Activated gamma-delta T cell (primary cell): ENCODE measurements at places on chromosomes 3 and 15.

DNA sequence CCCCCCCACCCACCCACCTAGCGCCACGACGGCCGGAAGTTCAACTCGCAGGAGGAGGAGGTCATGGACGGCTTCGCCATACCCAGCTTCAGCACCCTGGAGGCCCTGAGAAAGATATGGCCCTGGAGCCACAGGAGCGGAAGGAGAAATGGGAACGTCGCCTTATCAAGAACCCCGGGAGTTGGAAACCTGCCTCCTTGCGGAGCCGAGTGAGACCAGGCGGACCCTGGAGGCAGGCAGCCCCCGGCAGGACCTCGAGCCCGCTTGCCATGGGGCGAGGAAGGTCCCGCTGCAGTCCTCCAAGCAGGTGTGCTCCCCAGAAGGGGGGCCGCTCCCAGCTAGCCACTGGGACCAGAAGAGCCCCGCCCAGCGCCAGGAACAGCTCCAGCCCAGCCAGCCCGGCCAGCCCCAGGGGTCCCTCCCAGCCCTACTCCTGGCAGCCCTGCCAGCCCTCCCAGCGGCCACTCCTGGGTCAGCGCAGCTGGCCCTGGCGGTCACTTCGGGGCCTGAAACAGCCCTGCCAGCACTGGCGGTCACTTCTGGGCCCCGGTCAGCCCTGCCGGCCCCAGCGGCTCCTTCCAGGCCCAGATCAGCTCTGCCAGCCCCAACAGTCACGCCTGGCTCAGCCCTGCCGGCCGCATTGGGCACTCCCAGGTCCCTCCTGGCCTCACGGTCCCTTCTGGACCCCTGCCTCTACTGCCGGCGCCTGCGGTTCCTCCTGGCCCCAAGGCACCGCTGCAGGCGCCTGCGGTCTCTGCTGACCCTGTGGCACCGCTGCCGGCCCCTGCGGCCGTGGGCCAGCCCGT is 10.3 kb upstream of the ROPN1B start:
- no peak for DNase-seq

DNA sequence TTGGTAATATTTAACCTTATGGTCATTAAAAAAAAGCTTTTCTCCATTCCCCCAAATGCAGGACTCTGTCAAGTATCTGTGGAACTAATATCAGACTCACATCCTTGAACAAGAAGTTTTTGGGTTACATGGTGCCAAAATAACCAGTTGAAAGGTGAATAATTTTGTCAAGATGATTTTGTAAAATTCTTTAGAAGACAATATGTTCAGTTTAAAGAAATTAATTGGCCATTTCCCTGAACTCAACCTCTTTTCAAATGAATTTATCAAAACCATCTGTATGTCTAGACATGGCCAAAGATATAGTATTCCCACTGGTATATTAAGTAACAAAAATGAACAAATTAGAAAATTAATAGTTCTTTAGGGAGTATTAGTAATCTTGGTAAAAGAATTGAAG is 280.5 kb downstream of the MBNL1 start:
- DNase-seq, result no peak

GRCh38 chr3:133295944-133296917 is 103.6 kb upstream of the BFSP2 start:
- no peak for DNase-seq

- DNase-seq, result no peak
Measured at GRCh38 chr3:12194669-12195161, 36.0 kb upstream of the TIMP4 start.

GRCh38 chr15:81002009-81002330 is 1.2 kb downstream of the TLNRD1 start:
- DNase-seq, result no peak

GRCh38 chr15:89361451-89362202 is 27.0 kb upstream of the POLG start:
- no peak for DNase-seq

GRCh38 chr15:64430000-64430735 is 30.2 kb upstream of the ZNF609 start:
- DNase-seq, result no peak

GRCh38 chr15:57160823-57161560 is 215.3 kb upstream of the CGNL1 start:
- no peak for DNase-seq

DNA sequence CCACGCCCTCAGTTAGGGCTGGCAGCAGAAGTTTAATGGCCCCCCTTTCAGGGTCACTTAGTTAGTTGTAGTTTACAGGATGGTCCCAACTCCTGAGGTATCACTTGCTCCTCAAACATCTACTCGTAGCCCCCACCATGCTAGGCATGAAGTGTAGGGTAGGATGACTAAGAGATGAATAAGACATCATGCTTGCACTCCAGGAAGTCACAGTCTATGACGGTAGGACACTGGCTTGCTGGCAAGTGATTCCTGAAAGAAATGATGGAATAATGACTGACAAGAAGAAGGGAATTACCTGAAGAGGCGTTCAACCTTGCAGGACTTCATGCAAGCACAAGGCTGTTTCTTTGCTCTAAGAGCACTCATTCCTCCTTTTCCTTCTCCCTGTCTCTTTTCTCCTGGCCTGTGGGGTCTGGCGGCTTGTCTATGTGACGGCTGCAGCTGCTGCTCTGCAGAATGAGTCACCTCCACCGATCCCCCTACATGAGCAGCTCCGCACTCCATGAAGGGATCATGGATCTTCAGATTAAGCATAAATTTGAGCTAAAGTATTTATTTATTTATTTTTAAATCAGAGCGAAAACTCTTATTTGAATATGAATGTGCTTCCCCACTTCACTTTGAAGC is 82.9 kb upstream of the BOC start:
- no peak for DNase-seq

DNA sequence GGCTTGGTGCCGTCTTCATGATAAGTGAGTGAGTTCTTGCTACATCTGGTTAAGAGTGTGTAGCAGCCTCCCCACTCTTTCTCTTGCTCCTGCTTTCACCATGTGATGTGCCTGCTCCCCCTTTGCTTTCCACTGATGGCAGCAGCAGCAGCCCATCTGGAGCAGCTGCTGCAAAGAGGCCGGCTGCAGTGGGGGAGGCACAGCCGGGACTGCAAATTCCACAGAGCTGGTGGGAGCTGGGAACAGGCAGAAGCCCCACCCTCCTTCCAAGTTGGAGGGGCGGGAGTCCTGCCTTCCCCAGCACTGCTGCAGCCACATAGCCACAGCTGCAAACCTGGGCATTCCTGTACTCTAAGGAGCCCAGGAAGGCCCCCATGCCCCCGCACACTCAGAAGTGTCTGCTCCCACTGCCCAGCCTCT is 62.8 kb upstream of the IMPG2 start:
- no peak for DNase-seq

DNA sequence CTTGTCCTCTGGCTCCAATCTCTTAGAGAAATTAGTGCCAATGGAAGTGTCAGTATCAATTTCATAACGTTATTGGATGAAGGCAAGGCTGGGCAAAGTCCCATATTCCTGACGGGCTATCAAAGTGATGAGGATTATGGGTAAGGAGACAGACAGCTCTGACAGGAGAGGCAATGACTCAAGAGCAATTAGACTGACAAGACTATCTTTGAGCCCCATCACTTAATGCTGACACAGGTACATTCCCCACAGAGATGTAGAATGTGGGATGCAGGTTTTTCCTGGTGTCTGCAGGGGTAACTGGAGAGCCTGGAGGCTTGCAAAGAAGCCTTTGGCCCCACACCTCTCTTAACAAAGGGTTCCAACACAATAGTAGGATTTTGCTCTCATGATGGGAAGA is 208.3 kb downstream of the NTRK3 start:
- no peak for DNase-seq

GRCh38 chr15:79736435-79737000 is 160.3 kb downstream of the MTHFS start:
- no peak for DNase-seq

DNA sequence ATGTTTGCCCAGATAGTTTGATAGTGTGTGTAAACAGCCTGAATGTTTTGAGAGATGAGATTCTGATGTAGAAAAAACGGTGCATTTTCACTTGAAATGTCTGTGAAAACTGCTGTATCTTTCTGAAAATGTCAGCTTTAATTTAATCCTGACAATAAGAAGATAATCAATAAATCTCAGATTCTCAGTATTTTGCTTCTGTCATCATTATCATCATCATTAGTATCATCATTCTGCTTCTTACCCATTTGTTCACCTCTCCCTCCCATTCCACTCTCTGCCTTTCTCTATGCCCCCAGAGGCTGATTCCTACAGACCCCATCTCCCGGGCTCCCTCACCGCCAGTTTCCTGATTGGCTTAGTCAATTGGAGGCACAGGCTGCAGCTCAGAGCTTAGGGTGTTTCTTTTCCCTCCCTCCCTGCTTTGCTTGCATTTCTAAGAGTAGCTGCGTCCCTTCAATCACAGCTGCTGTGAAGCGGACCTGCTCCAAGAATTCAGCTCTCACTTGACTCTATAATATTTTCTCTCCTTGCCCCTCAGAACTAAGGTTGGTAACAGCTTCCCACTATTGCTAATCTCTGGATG is 8.2 kb upstream of the SNTN start:
- no peak for DNase-seq

- DNase-seq, result no peak
Measured at GRCh38 chr3:83524901-83525300, 1433.9 kb upstream of the CADM2 start.

DNA sequence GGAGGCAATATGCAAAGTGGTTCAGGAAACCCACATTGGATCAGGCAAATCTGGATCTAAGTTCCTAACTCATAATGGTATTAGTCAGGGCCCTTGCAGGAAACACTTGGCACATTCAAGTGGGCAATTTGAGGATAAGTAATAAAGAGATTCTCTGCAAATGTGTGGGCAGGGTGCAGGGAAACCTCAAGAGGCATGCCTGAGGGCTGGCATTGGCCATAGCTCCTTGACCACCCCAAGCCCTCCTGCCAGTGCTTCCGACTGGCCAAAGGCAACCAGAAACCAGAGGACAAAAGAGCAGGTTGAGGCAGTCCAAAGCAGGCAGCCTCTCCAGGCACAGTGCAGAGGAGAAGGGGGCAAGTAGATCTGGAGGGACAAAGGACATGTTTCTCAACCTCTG is 130.8 kb upstream of the SNTN start:
- no peak for DNase-seq

- no peak for DNase-seq
Measured at GRCh38 chr15:57735891-57736290, 29.4 kb downstream of the POLR2M start.

GRCh38 chr3:112640930-112641801 is at the start of gene CCDC80:
CCDC80 (minus strand) TSS chr3:112641143; CDS start chr3:112639905, 1,238 bp downstream.
- no peak for DNase-seq

DNA sequence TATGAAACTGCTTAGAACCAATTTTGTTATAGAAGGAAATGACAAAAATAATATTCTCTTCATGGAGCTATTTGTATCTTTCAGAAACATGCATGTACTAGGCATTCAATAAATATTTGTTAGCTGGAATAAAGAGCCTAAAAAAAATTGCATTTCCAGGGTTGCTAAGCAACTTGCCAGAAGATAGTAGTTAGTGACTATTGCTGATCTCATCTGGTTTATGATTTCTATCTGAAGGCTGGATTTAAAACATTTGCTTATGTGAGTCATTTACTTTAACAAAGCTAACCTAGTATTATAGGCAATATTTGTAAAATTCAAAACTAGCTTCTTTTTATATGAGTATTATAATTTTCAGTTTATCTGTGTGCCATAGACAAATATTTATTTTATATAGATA is 78.3 kb downstream of the NAALADL2 start:
- DNase-seq, result no peak

DNA sequence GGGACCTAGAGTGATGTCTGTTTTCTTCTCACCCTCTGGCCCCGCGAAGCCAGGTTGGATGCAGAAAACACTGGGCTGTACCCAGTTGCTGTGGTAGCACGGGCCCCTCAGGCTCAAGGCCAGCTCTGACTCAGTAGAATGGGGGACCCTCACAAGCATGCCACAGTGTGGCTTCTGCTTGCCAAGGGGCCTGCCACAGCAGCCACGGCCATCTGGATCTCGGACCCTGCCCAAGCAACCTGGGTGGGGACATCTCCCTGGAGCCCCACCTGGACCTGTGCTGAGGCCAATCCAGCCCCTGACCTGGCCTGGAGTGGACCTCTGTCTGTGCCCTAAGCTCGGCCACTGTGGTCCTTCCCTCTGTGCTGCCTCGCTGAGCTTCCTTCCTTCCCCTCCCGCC is 59.0 kb downstream of the MGLL start:
- no peak for DNase-seq

DNA sequence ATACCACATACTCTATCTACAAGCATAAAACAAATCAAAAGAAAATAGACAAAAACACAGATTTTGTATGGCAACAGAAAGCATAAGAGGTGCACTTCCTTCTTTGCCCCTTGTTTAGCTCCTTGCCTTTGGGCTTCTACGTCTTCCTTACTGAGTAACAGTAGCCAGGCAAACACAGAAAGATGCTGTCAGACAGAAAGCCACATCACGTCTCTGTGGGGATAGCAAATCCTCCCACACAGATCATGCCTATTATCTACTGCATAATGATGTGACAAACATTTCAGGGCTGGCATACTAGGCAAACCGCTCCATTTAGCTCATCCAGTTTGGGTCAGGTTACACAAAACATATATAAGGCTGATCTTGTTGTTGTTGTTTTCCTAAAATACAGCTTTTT is 92.7 kb downstream of the BOC start:
- DNase-seq, result no peak

DNA sequence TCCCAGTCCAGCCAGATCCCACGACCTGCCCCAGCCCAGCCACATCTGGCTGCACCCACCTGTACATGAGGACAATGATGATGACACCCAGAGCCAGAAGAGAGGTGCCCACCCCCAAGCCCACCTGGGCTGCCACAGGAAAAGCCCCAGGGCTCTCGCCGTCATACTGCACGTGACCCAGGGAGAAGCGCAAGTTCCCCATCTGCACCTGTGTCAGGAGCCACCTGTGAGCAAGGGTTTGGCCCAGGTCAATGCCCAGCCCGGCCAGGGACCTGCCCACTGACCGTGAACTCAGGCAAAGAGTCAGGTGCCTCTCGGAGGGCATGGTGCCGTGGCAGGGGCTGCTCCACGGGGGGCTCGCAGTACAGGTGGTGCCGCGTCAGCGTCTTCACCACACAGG is 16.3 kb downstream of the PLXNB1 start:
- no peak for DNase-seq

- no peak for DNase-seq
Measured at GRCh38 chr3:141083226-141083625, 32.1 kb downstream of the SPSB4 start.

GRCh38 chr3:181709537-181710279 is 2.0 kb upstream of the SOX2 start:
- no peak for DNase-seq

DNA sequence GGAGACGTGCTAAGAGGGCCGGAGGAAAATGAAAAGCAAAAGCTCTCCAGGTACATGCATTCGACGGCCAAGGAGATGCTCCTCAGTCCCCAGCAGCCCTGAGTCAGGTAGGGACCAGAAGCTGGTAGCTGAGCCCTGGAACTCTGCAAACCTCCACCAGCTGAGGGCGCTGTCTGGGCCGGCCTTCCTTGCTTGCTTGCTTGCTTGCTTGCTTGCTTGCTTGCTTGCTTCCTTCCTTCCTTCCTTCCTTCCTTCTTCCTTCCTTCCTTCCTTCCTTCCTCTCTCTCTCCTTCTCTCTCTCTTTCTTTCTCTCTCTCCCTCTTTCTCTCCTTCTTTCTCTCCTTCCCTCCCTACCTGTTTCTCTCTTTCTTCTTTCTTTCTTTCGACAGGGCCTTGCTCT is 94.6 kb upstream of the RASGRF1 start:
- DNase-seq, result no peak
